ENCODE measurements at places on chromosomes 2 and 18.
A peak's percentile ranks its signal among the peaks of the same experiment; 100 is the strongest.

DNA sequence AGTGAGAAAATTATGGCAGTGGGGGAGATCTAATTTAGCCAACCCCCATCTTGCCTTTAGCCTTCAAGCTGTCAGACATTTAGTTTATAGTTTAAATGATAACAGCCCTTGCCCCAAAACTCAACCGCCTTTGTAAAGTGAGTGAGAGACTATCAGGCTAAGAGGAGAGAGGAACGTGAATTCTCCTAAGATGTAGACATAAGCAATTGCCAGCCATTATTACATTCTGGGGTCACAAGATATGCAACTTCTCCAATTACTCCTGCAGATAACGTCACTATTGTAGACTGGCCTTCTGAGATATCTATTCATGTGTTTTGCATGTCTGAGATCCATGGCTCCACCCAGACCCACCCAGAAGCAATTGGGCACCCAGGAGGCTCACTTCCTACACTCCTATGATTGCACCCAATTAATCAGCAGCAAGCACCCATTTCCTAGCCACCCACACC, 307.3 kb downstream of the NBAS start:
- no peak for DNase-seq

GRCh38 chr18:80154293-80154692, 45.2 kb downstream of the ADNP2 start:
- DNase-seq, result peak; percentile 81

DNA sequence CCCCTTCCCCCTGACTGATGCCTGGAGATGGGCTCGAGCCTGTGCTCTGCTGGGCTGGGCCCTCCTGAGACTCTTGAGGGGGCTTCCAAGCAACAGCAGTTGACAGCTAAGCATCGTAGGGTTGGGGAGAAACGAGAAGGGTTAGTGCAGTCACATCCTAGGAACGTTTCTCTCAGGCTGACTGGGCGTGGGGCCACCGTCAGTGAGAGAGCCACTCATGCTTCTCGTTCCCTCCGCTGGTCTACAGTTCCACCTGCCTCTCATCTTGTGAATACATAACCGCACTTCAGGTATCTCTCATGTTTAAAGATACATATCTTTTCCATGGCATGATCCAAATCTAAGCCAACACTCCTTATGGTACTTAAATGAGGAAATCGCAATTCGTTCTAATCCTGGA, 66.4 kb downstream of the TRAPPC12 start:
- no peak for DNase-seq

DNA sequence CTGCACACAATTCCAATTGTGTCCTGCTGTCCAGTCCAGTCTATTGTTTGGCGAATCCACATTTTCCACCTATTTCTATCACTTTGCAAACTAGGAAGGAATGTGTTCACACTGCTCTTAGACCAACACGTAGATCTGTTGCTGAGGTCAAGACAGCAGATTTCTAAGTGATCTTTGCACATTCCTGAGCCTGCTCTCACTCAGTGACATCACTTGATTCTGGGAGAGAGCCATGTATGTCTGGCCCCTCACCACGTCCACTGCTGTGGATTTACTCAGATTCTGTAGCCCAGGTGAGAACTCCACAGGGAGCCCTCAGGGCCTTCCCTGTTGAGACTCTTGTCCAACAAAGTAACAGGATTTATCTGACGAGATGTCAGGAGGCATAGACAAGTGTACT, 317.2 kb downstream of the TSN start:
- DNase-seq, result no peak

DNA sequence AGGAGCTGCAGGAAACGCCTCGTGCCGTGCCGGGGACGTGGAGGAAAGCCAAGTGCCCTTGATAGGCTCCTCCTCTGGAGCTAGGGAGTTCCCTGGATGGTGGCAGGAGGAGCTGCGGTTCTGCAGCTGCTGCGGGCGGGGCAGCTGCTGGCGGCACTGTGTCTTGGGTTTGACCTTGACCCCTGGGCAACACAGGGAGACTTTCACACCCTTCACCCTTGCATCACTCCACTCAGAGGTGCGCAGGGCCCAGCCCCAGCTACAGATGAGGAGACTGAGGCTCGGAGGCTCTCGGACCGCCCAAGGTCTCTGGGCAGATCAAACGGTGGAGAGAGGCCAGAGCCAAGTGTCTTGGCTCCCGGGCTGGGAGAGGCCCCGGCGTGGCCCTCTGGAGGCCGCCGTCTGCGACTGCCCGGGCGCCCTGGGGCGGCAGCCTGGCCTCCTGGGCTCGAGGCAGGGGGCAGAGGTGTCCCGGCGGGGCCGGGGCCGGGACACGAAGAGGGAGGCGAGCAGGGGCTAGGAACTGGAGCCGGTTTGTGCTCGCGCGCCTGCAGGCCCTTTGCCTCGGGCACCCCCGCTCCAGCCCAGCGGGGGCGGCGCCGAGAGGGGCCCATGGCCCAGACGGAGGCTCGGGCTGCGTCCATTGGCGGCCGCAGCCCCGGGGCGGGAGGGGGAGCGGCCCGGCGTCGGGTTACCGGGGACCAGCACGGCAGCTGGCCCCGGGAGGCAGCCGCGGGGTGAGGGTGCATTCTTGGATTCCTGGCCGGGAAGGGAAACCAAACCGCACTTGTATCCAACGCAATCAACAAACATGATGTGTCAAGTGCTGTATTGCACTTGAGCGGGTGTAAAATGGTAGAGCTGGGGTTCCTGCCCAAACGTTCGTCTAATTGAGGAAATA, 129.6 kb upstream of the SLC1A4 start:
- DNase-seq, result peak; percentile 96

DNA sequence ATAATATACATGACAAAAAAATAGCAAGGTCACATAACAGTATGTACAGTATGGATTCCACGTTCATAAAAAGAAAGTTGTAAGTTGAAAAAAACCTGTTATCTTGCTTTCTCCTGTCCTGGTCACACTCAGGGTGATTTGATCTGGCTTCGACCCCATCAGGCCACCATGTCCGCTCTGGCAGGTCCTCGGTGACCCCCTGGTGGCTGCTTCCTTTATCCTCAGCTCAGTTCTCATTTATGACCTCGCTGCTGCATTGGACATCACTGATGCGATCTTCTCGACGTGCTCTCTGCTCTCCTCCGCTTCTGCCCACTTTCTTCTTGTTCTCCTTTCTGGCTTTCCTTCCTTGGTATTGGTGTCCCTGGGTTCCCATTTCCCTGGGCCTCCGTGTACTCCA, 29.7 kb downstream of the DGKD start:
- DNase-seq, result no peak

DNA sequence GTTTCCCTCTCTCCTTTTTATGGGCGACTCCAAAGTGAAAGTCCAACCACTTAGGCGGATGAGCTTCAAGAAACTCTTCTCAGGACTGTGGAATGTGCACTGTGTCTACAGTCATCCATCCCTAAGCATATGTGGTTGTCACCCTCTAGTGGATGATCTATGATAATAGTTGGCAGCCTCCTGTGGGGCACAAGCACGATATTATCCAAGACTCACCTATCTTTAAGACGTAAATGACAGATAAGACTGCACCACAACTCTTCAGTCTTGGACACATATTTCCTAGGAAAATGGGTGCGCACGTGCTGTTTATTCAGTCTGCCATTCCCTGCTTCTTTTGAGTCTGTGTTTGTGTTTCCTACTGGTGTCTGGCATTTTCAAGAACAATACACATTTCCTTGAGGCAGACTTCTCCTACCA, 145.5 kb upstream of the CTAGE1 start:
- no peak for DNase-seq

DNA sequence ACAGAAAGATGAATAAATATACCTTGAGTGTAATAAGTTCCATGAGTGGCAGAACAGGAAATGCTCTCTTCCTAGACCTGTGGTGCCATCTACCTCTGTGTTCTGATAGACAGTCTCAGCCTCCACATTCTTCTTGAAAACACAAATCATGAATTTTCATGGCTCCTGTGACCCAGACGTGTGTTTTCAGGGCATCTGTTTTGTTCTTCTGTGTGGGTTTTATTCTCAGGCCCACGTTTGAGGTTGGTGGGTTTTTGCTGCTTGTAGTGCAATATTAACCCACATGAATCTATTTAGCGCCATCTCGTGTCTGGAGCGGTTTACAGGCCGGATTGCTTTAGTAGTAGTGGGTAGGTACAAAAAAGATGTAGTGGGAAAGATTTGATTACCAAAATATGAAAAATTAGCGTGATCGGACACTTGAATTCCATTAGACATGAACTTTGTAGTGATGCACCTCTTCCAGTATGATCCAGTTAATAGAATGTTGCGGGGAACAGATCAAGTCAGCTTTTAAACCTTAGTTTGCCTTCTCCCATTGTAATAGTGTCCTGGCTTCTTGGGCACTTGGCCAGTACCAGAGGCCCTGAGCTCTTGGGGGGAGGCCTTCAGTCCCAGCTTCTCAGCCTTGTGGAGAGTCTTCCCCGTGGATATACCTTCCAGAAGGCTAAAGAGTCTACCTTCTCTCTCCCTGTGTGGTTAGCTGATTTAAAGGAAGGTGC, 256.5 kb downstream of the TPGS2 start:
- no peak for DNase-seq

GRCh38 chr2:56348392-56349210, 164.8 kb downstream of the CCDC85A start:
- DNase-seq, result no peak

DNA sequence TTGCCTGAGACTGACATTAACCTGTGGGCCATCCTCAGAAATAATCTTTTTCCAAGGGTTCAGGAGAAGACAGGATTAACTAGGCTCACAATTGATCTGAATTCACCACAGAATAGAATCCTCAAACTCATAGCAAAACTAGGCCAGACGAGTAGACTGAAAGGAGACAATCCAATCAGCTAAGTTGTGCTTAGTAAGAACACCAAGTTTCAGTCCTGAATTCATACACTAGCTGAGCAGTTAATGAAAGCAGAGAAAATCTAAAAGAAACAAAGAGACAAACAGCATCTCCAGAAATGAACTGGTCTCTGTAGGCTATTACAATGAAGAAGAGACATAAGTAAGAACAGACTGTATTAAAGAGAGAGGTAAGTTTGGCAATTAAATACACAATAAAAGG, 89.5 kb downstream of the GORASP2 start:
- DNase-seq, result no peak

- no peak for DNase-seq
Measured at GRCh38 chr18:3692691-3693090, 242.7 kb downstream of the TGIF1 start.

DNA sequence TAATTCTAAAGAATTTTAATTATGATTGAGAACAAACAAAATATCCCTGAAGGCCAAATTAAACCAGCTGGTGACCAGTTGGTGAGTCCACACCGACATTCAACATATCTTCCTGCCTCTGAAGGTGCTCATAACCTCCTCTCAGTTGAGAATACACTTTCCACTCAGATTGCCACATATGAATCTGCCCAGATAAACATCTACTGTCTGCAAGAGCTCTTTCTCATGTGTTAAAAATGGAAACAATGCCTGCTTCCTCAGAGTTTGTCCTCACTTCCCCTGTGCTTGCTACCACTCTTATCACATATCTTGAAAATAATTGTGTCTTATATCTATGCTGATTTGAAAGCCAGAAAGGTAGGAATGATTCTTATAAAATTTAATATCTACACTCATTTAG, 177.7 kb upstream of the GULP1 start:
- DNase-seq, result no peak

- DNase-seq, result no peak
Measured at GRCh38 chr2:144261336-144261735, 258.6 kb downstream of the ZEB2 start.

DNA sequence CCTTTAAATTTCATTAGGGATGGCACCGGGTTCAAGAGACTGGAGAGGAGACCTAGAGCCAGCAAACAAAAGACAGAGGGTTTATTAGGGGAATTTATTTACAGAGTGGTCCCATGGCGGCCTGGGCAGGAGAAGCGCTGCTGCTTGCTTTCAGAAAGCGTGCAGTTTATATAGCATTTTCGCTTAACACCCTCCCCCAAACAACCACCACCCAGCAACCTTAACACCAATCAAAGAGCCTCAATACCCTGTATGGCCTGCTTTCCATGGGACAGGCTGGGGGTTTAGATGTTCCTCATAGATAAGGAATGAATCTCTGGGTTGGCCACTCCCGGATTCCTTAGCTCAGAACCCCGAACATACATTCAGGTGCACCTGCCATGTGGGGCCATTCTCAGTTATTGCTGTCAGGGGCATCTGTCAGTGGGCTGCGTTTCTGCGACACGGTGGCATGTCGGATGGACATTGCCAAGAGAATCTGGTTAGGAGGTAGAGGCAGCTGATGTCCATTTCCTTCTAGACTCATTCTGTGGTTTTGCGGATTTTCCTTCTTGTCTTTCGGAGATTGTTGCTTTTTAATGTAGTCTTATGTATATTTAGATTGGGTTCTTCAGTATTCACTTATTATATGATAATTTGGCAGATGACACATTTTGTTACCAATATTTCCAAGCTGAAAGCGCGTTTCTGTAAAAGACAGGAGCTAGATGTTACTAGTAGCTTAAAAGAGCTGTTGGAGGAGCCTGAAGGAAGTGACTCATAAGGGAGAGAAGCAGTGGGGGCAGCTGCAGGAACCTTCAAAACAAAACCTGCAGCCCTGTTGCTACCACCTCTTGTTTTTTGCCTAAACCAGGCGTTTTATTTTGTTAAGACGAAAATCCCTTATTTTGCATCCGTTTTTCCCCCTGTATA, 7.2 kb downstream of the AGAP1 start:
- no peak for DNase-seq

DNA sequence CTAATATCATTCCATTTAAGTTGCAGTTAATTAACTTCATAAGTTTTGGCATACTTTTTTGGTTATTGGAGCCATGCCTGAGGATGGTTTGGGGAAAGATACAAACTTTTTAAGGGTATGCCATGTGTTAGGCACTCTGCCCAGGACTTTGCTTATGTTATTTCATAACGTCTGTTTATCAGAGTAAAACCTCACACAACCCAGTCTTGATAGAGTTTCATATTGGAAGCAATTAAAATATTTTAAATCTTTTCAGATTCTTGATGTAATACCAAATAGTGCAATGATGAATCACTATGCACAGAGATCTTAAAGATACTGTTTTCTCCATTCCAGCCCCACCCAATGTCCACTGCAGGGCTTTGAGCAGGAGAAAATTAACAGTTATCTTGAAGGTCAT, 529.1 kb upstream of the HNMT start:
- no peak for DNase-seq

DNA sequence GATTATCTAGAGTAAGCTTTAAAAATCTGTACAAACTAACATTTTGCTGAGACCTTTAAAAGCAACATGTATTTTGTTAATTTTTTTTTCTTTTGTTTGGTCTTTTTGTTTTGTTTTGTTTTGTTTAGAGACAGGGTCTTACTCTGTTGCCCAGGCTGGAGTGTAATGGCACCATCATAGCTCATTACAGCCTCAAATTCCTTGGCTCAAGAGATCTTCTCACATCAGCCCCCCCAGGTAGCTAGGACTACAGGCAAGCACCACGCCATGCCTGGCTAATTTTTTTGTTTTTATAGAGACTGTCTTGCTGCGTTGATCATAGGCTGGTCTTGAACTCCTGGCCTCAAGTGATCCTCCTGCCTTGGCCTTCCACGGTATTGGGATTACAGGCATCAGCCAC, 23.1 kb downstream of the RBBP8 start:
- DNase-seq, result no peak

DNA sequence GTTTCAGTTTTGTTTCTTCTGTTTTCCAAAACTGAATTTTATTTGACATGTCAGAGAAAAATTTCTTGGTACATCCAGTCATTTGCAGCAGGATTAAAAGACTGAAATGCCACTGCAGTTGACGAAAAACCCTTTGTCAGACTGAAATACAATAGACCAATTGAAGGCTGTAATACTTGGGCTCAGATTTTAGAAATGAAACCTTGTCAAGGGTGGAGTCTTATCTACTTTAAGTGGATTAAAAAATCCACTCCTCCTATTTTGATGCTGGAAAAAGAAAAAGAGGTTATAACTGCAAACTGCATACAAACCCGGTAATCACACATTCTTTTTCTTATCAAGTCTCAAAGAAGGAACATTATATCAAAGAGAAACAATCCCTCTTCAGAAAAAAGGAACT, 80.2 kb upstream of the NEUROD1 start:
- DNase-seq, result no peak
